ENCODE measurements at places on chromosomes 3 and 15.

DNA sequence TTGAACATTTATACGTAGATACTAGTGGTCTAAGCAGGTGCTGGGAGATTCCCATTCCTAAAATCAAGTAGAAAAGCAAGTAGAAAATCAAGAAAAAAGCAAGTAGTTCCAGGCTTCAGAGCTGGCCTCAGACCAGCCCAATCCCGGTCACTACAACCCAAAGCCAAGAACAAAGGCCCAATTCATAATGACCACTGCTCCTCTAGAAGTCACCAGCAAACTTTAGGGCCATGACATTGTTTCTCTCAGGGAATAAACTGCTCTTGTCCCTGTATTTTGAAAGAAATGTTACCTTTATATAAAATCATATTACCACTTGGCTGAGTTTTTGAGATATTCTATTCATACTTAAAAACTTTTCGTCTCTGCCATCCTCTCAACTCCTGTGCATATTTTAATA, 106.3 kb upstream of the IL12A start:
- DNase-seq = no peak

GRCh38 chr3:128929364-128929763, 49.9 kb downstream of the ACAD9 start:
- DNase-seq = no peak

DNA sequence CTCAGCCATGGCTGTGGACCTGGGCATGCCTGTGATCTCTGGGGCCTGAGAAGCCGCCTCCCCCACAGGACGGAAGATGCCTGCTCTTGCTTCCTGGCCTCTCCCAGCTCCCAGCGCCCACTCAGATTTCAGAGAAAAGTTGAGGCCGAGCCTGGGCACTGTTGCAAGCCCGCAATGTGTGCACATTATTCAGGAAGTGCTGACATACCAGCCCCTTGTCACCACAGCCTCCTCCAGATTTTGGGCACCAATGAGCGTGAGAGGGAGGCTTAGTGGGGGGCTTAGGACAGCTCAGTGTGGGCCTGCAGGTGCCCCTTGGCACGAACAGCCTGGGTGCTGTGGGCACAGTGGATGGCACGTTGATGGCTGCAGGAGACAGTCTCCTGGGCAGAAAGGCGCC, 1400.9 kb upstream of the ALCAM start:
- no peak for DNase-seq

DNA sequence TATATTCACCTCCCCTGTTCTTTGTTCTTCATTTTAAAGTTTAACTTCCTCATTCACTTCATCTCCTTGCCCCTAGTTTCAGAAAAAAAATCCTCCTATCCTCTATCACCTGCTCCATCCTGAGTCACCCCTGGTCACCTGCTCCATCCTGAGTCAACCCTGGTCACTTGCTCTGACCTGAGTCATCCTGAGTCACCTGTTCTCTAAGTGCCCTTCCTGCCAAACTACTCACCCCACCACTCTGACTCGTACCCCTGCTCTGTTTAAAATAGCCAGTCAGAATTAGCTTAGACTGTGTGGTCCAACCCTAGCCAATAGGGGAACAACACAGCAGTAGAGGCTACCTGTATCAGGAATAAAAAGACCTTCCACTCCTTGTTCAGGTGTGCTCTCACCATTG, 716.9 kb downstream of the ZBBX start:
- DNase-seq = no peak

DNA sequence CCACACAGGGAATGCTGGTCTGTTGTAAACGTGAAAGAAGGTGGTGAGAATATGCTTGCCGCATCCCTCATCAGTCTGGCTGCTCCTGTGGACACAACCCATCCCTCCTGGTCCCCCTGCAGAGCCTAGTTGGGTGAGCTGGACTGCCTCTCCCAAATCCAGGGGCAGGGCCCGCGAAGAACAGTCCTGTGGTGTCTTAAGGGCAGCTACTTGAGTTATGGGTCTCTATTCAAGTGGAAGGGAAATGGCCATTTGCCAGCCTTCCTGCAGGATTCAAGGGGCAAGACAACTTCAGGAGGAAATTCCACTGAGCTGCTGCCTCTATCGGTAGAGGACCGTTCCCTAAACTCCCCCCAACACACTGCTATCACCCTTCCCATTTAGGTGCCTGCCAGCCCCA, 98.9 kb downstream of the IQSEC1 start:
- no peak for DNase-seq

GRCh38 chr3:109346770-109347295, 9.5 kb upstream of the DPPA4 start:
- DNase-seq = no peak

GRCh38 chr3:141331377-141332318, 36.7 kb upstream of the ZBTB38 start:
- no peak for DNase-seq

DNA sequence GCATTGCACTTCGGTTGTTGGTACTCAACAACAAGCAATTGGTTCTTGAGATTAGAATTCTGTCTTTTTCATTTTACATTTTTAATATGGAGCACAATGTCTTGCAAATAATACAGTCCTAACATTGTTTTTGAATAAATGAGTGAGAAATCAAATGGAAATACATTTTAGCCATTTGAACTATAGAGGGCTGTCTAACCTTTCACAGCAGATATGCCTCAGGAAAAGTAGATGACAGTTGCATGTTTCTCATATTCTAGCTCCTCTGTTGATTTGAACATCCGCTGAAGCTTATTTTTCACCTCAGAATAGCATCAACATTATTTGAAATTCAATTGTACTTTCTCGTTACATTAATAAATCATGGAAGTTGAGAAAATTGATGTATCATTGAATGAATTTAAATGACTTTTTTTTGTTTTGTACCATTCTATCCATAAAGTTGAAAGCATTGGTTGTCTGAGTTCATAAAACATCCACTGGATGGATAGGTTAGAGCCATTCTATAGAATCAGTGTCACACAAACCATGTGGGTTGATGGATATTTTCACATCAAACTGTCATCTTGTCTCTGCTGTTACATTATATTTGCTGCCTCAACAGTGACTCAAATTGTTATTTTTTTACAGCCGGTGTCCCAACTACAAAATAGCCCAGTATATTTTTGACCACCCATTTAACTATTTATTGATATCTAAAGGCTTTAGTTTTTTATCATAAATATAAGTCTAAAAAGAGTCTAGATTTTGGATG, 928.3 kb downstream of the NSUN3 start:
- no peak for DNase-seq

DNA sequence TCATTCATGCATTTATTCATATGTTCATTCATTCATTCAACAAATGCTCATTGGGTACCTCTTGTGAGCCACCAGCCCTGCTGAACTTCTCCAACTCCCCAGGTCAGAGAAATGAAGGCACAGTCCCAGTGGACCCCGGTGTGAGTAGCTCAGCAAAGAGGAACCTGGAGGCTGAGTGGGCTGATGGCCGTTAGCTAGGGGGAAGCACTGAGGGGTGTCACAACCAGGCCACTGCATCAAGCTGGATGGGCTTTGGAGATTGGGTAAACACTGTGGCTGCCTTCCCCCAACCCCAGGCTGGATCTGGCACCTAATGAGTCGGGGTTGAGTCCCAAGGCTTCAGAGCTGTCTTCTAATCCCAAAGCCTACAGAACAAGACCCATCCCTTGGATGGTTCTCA, 12.1 kb upstream of the ALAS1 start:
- DNase-seq = no peak

GRCh38 chr15:50192926-50193620, 11.1 kb downstream of the SLC27A2 start:
- peak; percentile 53 for DNase-seq

DNA sequence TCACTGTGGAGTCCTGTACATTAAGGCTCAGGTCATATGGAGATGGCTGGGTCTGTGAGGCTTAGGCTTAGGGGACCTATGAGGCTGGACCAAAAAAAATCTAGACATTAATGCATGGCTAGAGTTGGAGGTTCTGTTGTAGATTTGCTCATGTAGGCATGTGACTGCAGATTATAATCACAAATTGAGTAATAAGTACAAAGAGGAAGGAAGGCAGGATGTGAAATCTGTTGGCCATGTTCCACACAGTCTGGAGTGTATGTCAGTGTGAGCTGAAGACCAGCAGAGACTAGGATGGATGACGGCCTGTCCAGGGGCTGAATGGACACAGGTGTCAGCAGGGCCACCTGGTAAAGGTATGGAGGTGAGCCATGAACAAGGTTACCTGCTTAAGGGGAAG, at the start of gene ST3GAL6:
Gene ST3GAL6, plus strand, starts transcription at position 265 of the 400 bp plus-strand sequence. CDS start 5,101 bp downstream, outside the sequence.
- no peak for DNase-seq

DNA sequence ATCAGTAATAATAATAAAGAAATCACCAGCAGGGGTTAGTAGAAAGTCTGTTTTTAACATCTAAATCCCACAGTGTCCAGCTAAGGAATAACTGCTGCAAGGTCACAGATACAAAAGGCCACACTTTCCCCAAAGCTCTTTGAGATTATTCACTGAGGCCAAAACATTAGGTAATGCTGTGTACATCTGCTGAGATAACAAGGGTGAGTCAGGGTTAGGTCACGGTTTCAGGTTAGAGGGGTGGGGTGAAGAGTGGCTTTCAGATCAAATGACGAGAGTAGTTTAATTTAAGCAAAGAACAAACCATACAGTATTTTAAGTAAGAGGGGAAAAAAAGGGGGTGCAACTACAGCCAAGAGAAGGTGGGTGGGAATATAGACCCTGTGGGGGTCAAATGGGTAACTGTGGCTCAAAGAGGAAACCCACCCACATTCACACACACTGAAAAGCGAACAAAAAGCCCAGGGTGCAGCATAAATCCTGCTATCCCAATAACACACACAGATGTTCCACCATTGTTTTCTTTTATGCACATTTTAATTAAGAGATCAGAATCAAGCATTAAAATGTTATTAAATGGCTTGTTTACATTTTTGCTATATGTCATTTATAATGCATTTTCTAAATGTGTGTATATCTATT, 412.9 kb downstream of the TIGIT start:
- no peak for DNase-seq

DNA sequence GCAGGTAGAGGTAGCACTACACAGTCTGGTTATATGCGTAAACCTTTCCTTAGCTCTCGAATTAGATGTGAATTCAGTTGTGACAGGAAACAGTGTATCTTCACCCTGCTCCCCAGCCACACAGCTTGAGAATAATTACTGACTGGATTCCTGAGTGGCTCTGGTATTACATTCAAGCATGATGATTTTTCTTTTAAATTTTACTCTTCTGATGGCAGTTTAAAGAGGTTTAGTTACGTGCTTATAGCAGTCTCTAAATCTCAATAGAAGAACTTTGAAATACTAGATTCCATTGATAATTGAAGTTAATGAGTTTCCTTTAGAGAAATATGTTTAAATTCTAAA, 98.8 kb downstream of the FNDC3B start:
- DNase-seq = no peak

All from NCI-H82 (cell line).